ENCODE measurements at places on chromosomes 3 and 15.

DNA sequence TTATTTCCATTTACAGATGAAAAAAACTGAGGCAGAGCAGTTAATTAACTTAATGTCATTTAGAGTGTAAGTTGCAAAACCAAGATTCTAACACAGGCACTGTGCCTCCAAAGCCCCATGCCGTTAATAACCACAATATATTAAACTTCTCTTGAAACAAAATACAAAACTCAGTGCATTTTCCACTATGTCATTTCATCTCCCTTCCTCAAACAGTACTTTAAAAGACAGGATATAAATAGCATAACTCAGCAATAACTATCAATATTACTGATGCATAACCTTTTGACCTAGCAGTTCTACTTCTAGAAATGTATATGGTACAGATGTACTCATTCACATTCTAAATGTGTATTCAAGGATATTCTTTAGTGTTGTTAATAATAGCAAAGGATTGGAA, 5.1 kb upstream of the TASOR start:
- no peak for DNase-seq

- DNase-seq, result no peak
These were observed 53.4 kb upstream of the PIAS1 start for GRCh38 chr15:68000754-68001153.

DNA sequence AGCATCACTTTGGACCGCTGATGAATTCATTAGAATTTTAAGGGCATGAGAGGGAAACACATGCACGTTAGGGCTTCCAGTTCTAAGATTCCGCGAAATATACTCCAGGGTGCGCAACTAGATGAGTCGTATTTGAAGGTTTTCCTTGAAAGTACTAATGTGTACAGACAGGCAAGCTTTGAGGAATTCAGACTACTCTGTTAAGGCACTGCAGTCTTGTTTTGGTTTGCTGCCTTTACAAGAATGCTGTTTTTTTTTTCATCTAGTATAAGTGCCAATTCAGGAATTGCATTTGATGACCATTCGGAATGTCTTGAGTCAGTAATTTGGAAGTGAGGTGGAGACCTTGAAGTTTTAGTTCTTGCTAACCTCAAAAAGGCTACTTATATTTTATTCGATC, 19.1 kb downstream of the TRNT1 start:
- no peak for DNase-seq

GRCh38 chr3:59660852-59661625, 611.2 kb upstream of the CFAP20DC start:
- DNase-seq, result peak; percentile 7

DNA sequence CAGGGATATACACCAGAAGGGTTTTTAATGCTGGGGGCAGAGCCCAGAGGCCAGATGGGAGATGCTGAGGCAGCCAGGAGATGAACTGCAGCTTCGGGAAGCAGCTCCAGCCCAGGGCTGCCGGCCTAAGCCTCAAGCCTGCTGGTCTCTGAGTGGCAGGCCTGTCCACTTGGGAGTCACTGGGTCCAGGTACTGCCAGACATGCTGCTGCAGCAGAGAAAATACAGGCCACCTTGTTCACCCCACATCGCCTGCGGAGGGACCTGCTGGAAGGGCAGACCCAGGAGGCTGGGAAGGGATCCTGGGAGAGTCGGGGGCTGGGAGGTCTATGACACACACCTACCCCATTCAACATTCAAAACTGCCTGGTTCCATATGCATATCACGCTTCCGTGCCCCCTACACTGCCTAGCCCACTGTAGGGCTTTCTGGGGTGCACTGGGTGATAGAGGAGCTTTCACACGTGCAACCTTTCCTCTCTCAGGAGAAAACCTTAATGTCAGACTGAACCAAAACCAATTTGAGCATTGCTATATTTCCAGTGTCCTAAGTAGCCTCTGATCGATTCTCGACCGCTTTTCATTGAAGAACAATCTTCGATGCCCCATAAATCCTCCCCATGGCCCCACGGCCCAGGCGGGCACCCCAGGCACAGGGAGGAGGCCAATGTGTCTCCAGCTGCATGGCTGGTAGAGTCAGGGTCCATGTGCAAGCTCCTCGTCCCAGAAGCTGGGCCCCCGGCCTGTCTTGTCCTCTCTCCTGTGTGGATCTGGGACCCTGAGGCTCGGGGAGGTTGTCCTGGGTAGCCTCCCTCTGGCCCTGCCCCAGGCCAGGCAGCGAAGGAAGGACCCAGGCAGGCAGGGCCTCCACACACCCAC, 147.4 kb downstream of the ATP10A start:
- DNase-seq, result no peak

DNA sequence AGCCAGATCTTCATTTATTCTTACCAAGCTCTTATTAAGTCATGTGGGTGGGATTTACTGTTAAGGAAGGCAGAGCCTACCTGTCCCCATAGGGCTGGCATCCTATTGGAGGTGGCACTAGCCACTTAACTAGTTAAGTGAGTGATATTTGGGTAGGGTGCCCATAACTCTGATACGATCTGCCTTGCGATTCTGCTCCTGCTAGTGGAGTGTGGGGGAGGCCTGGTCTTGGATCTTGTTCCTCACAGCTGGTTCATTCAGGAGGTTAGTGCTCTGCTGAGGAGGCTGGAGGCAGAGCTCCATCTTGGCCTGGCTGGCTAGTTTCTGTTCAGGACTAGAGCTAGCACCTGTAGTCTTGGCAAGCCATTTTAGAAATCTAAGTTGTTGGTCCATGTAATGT, 9.3 kb downstream of the BAHD1 start:
- DNase-seq, result no peak

GRCh38 chr3:1515882-1516281, 423.1 kb downstream of the CNTN6 start:
- DNase-seq, result no peak

- DNase-seq, result no peak
These were observed 69.9 kb downstream of the IGF2BP2 start for GRCh38 chr3:185754920-185755319.

GRCh38 chr3:112374333-112374734, 41.4 kb downstream of the CD200 start:
- DNase-seq, result no peak

DNA sequence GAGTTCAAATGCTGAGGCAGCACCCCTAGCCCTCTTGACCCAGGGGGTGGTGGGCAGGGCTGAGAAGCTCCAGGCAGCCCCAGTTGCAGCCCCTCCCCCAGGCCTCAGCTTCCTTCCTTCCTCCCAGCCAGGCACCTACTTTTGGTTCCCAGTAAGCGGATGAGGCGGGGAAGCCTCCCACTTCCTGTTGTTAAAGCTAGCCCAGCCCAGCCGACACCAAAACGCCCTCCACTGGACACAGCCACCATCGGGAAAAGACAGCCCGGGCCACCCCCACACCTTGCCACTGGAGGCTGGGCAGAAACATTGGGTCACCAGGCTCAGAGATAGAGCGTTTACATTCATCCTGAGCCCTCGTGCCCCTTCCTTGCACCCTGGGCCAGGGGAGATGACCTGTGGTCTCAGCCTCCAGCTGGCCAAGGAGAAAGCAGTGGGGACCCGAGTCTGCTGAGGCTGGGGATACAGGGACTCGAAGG, 3.5 kb downstream of the DUSP7 start:
- peak; percentile 29 for DNase-seq

- DNase-seq, result no peak
These were observed 40.5 kb downstream of the ZNF106 start for GRCh38 chr15:42450425-42450790.

DNA sequence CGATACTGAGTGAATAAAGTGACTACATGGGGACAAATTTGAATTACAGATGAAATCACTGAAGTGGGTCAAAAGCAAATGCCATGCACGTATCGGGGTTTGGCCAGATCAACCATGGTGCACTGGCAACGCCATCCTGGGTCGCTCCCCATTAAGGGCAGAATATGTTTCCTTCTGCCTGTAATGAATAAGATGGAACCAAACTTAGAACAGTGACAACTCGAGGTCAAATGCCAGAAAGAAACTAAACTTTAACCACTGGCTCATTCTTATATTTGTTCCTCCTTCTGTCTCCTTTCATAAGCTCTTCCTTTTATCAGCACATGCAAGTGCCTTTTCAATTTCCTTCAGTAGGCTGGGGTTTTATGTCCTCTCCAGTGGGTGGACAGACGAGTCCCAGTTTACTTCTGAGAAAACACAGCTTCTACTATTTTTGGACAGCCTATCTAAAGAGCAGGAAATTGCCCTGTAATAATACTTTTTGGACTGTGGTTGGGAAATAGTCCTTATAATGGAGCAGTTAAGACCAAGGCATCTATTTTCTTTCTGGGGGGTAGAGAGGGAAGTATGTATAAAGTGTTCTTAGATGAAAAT, 61.4 kb downstream of the WHAMM start:
- DNase-seq, result no peak

DNA sequence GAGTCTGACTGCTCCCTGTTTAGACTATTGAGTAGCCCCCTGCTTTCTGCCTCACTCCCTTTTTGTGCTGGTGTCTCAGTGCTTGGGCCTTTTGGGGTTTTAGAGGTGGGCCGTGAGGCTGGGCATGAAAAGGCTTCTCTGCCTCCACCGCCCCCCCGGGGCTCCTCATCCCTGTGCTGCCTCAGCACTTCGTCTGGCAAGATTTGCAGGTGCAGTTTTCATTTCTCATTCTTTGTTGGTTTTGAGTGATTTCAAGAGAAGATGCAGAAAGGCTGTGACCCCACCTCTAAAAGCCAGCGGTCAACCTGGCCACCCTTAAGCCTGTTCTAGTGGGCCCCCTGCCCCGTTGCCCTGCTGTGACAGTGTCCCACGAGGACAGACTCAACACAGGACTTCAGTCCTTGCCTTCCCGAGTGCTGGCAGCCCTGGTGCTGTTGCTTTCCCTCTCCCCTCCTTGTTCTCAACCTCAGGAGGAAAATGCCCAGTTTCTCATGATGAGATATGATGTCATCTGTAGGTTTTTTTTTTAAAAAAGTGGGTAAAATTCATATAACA, 38.0 kb downstream of the APBA2 start:
- DNase-seq, result no peak

- DNase-seq, result no peak
These were observed 3.1 kb upstream of the LARP6 start for GRCh38 chr15:70856884-70857561.

DNA sequence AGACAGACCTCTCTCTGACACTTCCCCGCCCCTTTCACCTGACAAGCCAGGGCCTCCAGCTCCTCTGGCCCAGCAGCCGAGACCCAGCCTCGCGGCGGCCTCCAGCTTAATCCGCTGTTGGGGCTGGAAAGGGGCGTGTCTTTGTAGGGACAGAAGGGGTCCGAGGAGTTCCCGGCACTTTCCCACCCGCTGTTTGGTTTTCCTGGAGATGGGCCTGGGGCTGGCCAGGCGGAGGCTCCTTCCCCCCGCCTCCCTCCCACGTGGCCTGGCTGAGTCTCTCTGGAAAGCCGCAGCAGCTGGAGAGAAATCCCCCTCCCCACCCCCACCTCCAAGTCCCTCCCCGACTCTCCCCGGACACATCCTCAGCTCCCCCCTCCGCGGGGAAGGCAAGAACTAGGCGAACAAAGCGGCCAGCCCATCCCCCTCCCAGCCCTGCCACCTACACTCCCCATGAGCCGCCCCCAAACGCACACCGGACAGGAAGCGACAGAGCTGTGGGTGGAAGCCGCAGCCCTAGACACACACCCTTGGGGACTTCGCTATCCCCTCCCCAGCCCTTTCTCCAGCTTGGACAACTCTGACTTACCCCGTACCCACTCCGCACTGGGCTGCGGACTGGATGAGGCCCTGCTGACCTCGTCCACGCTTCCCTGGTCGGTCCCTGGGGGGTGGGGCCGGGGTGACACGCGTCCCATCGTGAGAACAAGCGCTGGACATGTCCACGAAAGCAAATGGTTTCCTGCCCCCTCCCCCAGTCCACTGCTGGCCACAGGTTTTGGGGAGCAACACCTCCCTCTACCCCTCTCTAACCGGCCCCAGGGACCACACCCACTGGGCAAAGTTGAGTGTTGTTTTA, 1.2 kb downstream of the IGDCC4 start:
- no peak for DNase-seq

DNA sequence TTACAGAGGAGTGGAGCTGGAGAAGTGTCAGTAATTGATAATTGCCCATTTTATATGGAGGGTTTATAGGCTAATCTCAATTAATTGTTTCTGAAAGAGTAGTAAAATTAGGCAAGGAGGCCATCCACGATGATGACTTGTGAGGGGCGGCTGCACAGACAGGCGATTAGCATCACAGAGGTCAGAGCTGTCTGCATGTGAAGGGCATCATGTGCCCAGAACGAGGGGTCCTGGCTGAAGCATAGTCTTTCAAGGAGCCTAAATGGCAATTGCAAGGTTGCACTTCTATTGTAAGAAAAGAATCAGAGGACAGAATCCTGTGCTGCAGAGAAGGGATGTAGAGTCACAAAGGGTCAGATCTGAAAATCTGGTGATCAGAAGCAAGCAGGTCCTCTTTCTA, 196.6 kb downstream of the EBLN2 start:
- DNase-seq, result no peak

DNA sequence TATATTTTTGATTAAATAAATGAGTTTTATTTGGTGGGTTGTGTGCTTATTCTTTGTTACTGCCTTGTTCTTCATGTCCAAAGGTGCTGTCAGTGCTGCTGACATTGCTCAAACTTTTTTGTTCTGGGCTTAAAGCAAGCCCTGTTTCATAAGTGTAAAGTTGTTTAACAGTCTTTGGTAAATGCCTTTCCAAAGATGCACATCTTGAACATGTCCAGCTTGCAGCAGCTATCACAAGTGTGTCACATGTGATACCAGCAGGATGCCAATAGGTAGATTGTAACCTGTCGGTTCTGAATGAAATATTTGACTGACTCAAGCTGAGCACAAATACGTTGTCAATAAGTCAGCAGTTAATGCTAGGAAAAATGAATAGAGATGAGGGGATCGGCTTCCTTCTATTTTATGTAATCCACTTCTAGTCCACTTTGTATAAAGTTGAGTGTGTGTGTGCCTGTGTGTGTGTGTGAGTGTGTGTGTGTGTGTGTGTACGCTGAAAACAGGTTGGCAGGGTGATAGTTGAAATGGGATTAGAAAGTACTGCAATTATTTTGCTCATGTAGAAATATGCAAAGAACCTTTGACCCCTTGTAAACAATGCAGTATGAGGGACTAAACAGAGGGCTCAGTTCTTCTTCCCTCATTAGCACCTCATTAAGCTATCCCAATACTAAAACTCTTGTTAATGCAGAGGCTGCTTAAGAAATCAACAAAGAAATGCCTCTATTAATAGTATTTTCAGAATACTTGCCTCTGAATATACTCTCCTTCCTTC, 986.5 kb downstream of the TUSC7 start:
- DNase-seq, result no peak

DNA sequence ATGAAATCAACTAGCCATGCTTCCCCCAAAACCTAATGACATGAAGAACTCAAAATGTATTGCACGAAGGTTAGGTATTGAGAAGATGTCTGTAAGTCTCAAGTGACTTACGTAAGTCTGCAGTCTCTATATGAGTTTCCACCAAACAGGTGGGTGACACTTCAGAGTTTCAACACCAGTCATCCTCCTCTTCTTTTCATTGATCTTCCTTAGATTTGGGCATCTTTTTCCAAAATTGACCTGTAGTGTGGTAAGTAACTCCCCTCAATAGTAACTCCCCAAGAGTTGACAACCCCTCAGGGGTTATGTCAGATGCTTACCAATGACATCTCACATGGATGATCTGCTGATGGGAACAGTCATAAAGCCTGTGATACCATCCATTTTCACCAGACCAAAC, 46.1 kb downstream of the GPR176 start:
- no peak for DNase-seq

GRCh38 chr15:68435966-68436365, 4.0 kb upstream of the ITGA11 start:
- DNase-seq, result no peak

Measured in COR-L47 (cell line).